ENCODE measurements at places on chromosomes 2 and 18.

DNA sequence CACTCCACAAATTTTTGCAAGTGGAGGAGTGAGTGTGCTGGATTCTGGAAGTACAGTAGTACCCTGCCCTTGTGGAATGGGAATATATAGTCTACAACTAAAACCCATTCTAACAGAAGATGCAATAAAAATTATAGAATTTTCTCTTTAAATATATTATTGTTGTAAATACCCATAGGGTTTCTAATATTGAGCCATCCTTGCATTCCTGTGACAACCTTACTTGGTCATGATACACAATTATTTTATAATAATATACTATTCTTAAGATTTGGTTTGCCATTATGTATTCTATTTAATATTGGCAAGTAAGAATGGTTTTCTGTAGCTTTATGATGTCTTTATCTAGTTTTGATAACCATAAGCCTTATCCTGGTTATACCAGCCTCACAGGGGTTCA, 52.2 kb downstream of the EML6 start:
- DNase-seq: no peak

- DNase-seq: no peak
Measured at GRCh38 chr2:86054535-86055082, 51.1 kb downstream of the POLR1A start.

DNA sequence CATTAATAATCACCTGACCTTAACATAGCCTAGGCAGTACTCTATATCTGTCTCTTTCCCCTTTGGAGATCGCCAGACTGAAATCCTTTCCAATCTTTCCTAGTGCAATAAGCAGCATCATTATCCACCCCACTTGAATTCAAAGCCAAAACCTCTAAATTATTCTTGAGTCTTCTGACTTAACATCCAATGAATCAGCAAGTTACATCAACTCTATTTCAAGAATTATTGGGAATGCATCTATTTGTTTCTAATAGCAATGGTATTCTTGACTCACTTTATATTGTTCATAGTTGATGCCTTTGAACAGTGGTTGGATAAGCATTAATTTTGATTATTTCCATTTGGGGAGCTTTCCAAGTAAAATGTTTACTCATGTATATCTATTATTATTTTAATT, 144.8 kb downstream of the ZNF804A start:
- DNase-seq: no peak

GRCh38 chr2:219514196-219514761, at the start of gene ASIC4:
Gene ASIC4 (plus strand): TSS chr2:219514482. CDS start chr2:219514725, 243 bp downstream.
- DNase-seq: no peak

GRCh38 chr2:109304242-109304641, 175.2 kb downstream of the SH3RF3 start:
- DNase-seq: no peak

DNA sequence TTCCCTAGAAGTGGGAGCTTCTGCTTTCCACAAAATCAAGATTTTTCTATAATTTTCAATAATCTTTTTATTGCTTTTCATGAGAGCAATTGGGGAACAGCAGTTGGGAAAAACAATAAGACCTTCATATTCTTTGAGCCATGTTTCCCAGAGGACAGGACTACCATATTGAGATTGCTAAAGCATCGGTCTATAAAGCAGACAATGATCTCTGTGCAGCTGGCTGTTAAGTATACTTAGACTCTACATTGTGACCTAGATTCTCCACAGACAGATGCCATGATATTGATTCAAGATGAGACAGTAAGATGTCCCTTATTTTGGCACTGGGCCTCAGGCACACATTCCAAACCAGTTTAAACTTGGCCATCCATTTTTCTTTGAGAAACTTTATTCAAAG, 1178.7 kb downstream of the SUCLG1 start:
- DNase-seq: no peak

DNA sequence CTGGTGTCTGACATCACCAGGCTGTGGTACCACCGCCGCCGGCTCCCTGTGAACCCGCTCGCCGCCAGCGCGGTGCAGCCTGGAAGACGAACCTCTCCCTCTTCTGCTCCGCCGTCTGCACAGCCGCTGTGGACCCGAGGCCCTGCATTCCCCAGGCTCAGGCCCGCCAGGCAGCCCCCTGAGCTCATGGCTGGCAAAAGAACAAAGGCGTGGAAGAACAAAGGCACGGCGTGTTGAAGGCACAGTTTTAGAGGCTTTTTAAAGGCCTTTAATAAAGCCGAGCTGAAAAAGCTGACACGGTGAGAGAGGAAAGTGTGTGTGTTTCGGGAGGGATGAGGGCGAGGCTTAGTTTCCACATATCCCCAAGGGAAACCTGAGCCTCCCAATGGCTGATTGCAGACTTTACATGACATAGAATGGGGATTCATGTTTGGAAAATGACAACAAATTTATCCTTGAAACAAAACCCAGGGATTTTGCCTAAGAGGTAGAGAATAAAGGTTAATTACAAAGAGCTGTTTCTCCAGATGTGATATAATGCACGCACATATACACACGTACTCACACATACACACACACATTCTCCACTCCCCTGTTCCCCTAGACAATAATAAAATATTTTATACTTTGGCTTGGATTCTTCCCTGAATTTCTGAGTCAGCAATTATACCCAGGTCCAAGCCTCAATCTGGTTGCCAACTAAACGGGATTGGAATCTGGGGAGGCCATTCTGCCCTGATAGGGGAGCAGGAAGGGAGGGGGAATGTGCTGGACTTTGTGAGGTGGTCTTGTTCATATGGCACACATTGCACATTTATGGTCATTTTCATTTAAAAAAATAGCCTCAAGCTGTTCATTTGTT, 39.7 kb downstream of the RFX8 start:
- DNase-seq: no peak

DNA sequence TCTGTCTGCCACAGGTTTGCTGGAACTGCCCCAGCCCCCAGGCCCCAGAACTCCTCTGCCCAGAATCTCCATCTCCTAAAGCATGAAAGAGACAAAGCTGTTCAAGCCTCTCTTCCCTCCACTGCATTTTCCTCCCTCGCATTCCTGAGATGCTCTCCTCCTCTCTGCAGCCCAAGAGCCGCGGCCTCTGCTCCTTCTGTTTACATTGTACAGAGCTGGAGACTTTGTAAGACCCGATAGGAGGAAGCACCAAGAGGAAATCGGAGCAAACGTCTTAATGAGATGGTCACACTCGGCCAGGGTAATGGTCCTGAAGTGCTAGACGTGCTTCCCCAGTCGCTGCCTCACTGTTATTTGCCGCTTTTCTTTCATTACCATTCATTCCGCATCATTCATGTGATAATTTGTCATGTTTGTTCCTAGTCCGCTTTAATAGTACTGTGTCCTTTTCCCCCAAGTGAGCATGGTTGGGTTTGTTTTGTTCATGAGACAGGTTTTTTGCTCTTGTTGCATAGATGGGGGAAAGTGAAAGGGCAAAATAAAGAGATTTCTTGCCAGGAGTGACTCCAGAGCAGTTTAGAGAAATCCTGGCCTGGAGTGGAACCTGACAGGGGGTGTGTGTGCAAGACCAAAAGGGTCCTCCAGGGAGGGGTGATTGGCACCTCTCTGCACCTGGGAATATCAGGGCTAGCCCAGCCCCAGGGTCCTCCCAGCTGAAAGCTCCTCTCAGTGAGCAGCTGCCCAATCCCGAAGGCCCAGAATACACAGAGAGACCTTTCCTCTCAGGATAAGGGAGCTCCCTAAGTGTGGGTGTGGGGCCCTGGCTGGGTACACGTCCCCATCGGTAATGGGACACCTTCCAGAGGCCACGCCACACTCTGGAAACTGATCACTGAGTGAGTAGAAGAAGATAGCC, 44.9 kb upstream of the ID2 start:
- no peak for DNase-seq

GRCh38 chr2:99336804-99337112, 431 bp upstream of the EIF5B start:
- no peak for DNase-seq

DNA sequence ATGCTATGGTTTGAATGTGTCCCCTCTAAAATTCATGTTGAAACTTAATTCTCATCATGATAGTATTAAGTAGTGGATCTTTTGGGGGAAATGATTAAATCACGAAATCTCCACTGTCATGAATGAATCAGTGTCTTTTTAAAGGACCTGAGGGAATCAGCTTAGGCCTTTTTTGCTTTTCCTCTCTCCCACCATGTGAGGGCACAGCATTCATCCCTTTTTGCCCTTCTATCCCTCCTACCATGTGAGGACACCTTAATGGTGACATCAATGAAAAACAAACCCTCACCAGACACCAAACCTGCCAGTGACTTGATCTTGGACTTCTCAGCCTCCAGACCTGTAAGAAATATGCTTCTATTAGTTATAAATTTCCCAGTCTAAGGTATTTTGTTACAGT, 247.1 kb upstream of the UBE2E3 start:
- DNase-seq: no peak

GRCh38 chr2:25310709-25310964, 31.1 kb downstream of the DNMT3A start:
- no peak for DNase-seq

- no peak for DNase-seq
Measured at GRCh38 chr18:75624869-75625268, 197.4 kb upstream of the SMIM21 start.

DNA sequence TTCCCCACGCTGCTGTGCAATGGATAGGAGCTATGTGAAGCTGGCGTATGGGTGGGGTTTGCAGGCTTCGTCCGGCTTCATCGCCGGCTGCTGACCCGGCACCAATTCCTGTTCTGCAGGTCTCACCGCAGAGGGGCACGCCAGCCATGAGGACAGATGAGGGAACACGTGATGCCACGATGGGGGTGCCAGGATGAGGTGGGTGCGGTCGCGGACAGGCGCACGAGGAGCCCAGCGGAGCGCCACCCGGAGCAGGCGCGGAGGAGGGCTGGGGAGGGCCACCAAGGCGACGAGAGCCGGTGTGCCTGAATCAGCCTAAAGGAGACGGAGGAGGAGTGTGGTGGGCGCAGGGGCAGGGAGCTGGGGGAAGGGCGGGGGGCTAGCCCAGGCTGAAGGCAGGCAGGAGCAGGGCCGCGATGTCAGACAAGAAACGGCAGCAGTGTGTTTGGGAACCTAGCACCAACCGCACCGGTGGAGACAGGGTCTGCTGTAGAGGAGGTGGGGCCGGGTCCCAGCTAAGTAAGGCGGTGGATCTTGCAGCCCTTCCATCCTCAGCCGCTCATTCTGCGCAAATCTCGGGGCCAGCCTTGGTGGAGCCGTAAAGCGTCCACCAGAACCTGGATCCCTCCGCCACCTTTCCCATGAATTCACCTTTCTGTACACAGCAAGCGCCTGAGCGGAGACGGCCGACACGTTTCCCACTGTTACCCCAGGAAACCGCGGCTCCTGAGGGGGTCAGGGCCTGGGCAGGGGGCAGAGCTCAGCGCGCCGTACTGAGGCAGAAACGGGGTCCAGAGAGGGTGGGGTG, 17.0 kb upstream of the CD8A start:
- no peak for DNase-seq

DNA sequence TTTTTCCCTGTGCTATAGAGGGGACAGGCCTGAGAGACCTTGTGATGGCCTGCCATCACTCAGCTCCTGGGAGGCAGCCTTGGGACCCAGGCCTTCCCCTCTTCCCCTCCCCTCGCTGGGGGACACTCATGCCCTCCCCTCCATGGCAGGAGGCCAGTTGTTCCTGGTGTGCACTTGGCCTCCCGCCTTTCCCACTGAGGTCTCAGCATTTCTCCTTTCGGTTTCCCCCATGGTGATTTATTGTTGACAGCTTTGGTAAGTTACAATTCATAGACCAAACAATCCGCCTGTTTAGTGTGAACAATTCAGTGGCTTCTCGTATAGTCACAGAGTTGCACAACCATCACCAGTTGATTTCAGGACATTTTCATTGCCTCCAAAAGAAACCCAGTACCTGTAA, 10.2 kb upstream of the CNDP1 start:
- DNase-seq: no peak

GRCh38 chr2:225117051-225117716, 74.9 kb upstream of the DOCK10 start:
- no peak for DNase-seq

DNA sequence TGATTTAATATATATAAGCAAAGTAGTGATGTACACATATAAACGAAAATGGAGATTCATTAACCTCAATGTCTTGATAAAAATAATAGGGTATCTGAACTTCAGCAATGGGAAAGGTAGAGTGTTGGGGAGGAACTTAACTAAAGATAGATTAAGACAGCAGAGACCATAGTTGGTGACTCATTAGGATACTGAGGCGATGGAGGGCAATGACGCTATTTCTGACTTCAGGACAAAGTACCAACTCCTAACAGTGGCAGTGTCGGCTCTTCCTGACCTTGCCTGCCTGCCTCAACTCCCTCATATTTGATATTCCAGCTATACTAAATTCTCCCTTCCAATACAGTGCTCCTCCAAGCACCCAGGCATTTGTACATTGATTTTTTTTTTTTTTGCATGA, 98.6 kb downstream of the CDH2 start:
- no peak for DNase-seq

GRCh38 chr18:31791817-31792579, 31.3 kb upstream of the SLC25A52 start:
- DNase-seq: no peak

- DNase-seq: no peak
Measured at GRCh38 chr2:23058435-23058834, 326.5 kb upstream of the KLHL29 start.

Measured in SHP77 (cell line).